Stimulated activated CD4-positive, alpha-beta T cell treated with anti-CD3 and anti-CD28 coated beads, Interleukin-12 subunit alpha, Interleukin-12 subunit beta, amount 100 ng/mL, for 24 hours (primary cell): ENCODE measurements at places on chromosomes 2 and 18.

- peak; percentile 67 for DNase-seq
Observed at GRCh38 chr2:98385050-98385699, 38.9 kb downstream of the CNGA3 start.

- no peak for DNase-seq
Observed at GRCh38 chr2:168678153-168678853, 124.1 kb upstream of the NOSTRIN start.

DNA sequence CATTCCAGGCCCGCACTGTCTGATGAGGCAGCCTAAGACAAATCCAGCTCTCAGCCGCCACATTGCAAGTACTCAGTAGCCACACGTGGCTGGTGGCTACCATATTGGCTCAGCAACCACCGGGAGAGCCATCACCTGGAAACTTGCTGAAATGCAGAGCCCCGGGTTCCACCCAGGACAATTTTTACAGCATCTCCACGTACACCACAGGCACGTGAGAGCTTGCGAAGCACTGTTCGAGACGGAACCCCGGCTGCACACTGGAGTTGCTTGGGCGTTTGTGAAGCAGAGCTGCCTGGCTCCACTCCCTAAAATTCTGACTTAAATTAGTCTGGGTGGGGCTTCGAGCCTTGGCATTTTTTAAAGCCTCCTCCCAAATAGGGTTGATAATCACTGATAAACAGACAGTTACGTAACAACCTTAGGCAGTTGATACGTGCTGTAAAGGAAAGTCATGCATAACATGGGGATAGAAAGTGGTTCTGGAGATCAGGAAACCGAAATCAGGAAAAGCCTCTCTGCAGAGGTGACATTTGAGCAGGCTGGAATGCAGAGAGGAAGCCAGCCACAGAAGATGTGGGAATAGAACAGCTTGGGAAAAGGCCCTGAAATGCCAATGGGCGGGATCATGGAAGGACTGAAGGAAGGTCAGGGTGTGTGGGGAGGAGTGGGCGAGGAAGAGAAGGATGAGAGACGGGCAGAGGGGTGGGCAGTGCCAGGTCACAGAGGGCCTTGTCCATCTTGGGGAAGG lies 6.2 kb downstream of the ASAP2 start:
- DNase-seq = no peak

DNA sequence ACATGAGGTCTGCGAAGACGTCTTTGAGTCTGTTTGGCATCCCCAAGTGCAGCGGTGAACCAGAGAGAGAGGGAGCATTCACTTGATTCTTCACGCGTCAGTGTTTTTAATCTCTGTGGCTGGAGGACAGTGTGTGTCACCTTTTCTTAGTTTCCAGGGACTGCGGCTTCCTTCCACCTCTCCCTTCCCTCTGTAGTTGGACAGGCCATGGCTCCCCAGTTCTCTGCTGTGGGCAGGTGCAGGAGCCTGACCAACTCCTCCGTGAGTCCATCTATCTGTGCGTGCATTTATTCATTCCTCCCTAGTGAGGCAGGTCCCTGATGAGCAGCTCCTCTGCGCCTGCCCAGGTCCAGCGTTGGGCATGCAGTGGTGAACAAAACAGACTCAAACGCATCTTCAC lies 42.9 kb downstream of the AGAP1 start:
- no peak for DNase-seq

GRCh38 chr2:69639266-69639665 lies 4.3 kb downstream of the AAK1 start:
- no peak for DNase-seq

DNA sequence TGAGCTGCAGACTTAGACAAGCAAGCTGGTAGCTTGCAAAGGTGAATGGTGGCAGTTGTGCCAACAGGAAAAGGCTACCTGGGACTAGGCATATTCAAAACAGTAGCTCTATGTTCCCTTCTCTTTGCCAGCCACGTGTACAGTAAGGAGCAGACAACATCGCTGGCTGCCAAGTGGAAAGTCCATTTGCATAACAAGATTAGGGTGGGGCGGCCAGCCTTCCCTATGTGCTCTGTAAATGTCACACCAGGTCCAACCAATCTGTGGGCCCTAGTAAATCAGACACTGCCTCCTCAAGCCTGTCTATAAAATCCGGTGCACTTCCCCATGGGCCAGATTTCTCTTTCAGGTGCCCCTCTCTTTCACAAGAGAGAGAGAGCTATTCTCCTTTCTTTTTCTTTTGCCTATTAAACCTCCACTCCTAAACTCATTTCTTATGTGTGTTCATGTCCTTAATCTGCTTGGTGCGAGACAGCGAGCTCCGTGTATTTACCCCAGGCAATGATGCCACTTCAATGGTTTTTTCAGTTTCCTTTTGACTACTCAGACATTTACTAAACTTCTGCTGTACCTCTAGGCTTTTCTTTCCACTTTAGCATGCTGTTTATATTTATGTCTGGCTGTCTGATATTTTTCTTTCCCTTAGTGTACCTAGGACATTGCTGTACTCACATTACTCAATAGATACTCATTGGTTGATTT lies 297.4 kb upstream of the GCFC2 start:
- DNase-seq = no peak

DNA sequence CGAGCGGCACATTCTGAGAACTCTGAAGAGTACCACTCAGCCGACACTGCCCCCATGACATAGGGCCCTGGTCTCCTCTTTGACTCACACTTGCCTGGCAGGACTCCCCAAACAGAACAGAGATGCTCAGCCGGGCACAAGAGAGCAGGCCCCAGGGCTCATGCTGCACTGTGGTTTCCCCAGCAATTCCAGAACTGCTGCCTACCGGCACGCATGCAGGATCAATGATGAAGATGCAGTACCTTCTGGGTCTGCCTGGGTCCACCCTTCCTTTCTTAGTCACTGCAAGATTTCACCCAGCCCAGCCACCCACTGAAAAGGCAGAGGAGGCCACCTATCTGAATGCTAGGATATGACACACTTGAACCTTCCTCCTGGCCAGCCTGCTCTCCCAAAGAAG lies 49.4 kb downstream of the BCL11A start:
- DNase-seq = no peak

- no peak for DNase-seq
Observed at GRCh38 chr2:42009657-42010580, 37.9 kb upstream of the PKDCC start.

- no peak for DNase-seq
Observed at GRCh38 chr18:70273021-70273420, 15.8 kb upstream of the SOCS6 start.

- DNase-seq = no peak
Observed at GRCh38 chr18:79596446-79597175, 83.0 kb upstream of the CTDP1 start.

DNA sequence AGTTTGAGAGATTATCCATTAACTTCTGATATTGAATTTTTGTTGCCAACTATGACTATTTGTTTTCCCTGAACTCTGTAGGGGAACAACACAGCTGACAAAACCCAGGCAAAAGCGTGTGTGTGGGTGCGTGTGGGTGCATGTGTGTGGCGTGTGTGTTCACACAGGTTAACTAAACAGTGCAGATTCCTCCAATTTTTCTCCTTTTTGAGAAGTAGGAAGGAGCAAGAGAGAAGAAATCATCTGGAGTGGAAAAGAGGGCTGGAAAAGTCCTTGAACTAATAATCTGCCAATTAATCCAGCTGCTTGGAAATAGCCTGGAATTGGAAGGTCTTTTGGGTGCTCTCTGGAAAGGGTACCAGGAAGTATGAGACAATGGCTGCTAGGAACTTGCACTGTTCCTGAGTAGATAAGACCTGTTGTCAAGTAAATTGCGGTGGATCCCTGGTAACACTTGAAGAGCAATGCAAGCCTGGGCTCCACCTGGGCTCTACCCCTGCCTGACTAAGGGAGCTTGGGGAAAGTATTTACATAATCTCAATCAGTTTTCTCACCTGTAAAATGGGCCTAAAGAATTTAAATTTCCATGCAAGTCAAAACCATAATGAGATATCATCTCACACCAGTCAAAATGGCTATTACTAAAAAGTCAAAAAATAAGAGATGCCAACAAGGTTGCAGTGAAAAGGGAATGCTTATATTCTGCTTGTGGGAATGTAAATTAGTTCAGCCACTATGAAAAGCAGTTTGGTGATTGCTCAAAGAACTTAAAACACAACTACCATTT lies 40.5 kb upstream of the IL1R1 start:
- DNase-seq = no peak

DNA sequence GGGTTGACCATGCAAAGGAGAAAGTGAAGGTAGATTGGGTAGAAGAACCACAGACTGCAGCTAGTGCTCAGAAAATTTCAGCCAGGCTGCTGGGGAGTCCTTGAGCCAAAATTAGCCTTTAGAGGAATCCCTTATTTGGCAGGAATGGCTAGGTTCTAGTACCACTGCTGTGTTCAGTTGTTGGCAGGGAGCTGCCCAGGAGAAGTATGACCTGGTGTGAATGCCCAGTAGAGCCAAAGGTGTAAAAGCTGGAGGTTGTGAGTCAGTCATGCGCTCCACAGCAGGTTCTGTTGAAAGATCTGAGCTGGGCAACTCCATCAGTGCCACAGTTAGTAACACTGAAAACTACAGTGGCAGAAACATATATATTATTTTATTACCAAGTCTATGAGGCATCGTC lies 36.4 kb upstream of the TBR1 start:
- DNase-seq = no peak

DNA sequence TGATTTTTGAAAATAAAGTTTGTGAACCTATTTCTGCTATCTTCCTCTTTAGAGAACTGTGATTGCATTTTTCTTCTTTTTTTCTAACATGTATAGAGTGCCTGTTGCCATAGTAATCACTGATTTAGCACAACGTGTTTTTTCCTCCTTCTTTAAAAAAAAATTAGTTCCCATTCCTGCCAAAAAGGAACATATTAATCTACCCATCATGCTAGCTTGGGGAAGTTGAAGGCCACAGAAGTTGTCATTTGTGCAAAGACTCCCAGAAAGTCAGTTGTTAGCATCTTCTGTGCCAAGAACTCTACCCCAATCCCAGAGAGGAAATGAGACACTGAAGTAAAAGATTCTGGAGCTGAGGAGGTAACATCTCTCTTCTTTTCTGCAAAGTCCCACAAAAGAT lies 57.3 kb downstream of the SLC8A1 start:
- DNase-seq = no peak

- DNase-seq = no peak
Observed at GRCh38 chr2:170404846-170405245, 226.9 kb downstream of the MYO3B start.

GRCh38 chr2:195505701-195506100 lies 151.3 kb upstream of the SLC39A10 start:
- no peak for DNase-seq
